Activated CD8-positive, alpha-beta memory T cell treated with anti-CD3 and anti-CD28 coated beads, Interleukin-2, amount 10 ng/mL, durations not matched to agents 7 days and 5 days (primary cell): ENCODE measurements at places on chromosomes 1 and 21. TPM values are rescaled to one million over a fixed set of nuclear protein-coding genes. Genes with fewer than 3 reads are reported as not detected.

PCBP3 gene
- total RNA-seq: 1.3 TPM

SPRR1B gene
- not detected for total RNA-seq

DNA sequence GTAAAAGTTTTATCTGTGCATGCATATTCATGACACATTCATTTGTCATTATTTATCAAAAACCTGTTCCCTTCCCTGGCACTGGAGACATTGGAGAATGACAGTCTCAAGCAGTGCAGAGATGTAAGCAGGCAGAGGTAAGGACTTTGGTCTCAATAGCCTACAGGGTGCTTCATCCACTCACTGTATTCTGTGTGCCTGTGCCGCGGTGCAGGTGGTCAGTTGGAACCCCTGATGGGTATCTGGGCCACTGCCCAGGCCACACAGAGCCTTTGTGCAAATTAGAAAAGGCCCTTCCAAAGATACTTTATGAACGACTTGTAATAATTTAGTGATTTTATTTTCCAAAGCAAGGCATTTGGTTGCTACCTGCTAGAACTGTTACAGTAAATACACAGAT is 44.0 kb downstream of the CDC42 start:
- H3K4me3 ChIP-seq: no peak overlapping the region
- no peak for DNase-seq

GRCh38 chr1:208101661-208102431 is 142.3 kb downstream of the PLXNA2 start:
- no peaks in the 10 kb centered on the region for H3K36me3 ChIP-seq
- H3K27ac ChIP-seq: no peak overlapping the region
- DNase-seq: no peak
- peaks cover 8% of the 10 kb centered on the region for H3K27me3 ChIP-seq
- H3K4me3 ChIP-seq: no peak overlapping the region

- peaks cover 4% of the 10 kb centered on the region for H3K36me3 ChIP-seq
- no peak overlapping the region for H3K27ac ChIP-seq
- DNase-seq: no peak
- H3K27me3 ChIP-seq: no peaks in the 10 kb centered on the region
- H3K4me3 ChIP-seq: no peak overlapping the region
Observed at GRCh38 chr1:51543858-51544257, 24.8 kb upstream of the EPS15 start.
